CD4-positive, alpha-beta T cell treated with Interleukin-17A for 4 hours (primary cell): ENCODE measurements at places on chromosomes 5 and 9.

GRCh38 chr5:74464512-74465209 is 175.9 kb downstream of the ENC1 start:
- DNase-seq = no peak

DNA sequence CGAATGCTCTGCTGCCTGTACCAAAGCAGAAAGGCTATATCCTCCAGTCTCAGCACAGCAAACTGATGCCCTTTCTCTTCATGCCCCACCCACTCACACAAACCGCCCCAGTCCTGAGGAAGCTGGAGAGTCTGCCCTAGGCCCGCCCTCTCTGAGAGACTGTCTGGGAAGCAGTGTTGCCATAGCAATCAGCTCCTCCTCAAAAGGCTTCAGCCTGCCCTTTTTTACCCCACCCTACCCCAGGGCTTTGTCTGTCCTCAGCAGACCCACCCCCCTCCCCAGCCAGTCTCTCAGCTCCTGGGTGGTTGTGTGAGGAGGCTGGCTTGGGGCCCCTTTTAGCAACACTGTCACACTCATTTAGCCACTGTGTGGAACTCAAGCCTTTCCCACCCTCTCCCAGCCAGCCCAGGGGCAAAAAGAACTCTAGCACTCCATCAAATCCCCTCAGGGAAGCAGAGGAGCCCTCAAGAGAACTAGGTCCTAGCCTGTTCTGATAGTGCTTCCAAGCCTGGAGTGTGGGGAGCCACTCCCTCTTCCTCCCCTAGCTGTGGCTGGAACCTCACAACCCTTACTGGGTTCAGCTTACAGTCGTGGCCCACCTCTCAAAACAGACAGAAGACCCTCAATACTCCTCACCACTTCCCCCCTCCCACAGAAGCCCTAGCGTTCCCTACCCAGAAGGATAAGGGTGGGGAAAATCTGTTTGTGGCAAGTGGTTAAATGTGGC is 1.4 kb downstream of the ATOSB start:
- peak; percentile 87 for DNase-seq

DNA sequence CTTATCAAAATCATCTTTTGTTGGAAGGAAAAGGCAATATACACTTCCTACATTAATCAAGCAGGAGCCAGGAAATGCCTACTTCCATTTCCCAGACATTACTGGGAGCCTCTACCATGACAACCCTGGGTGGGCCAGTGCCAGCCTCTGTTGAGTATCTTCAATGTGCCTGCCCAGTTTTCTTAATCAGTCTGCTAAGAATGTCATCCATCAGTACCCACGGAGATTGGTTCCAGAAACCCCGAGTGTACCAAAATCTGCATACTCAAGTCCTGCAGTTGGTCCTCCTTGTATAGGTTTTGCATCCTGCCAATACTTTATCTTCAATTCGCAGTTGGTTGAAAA is 82.4 kb downstream of the MARCHF3 start:
- no peak for DNase-seq

GRCh38 chr9:35529161-35529823 is 39.4 kb downstream of the RUSC2 start:
- no peak for DNase-seq

DNA sequence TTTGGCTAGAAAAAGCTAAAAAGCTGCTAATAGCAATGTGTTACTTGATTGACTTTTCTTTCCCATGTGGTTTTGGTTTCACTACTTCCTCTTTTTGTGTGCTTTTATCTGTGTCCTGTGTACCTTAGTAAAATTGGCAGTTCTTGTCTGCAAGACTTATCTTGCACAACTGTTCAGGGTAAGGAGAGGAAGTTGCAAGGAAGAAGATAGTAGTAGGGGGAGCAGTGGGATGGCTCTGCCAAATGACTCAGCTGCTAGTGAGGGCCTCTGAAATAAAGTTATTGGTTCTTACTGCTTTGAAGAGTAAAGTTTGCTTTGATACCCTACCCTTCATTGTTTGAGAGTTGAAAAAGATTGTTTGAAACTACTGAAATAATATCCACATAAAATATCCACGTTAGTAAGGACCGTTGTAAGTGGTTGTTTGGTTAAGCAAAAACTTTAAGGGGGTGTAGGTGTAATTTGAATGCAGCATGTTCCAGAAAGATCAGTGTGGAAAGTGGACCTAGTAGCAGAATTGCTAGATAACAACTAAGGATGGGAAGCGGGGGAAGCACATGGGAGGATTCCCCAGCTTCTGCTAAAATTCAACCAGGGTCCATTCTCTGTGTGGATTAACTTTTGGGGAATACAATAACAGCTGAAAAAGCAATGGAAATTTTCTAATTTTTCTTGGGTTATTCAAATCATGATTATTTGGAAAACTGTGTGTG is 123.5 kb downstream of the SCAMP1 start:
- DNase-seq = no peak

GRCh38 chr5:64827703-64828102 is 59.0 kb downstream of the CWC27 start:
- no peak for DNase-seq

DNA sequence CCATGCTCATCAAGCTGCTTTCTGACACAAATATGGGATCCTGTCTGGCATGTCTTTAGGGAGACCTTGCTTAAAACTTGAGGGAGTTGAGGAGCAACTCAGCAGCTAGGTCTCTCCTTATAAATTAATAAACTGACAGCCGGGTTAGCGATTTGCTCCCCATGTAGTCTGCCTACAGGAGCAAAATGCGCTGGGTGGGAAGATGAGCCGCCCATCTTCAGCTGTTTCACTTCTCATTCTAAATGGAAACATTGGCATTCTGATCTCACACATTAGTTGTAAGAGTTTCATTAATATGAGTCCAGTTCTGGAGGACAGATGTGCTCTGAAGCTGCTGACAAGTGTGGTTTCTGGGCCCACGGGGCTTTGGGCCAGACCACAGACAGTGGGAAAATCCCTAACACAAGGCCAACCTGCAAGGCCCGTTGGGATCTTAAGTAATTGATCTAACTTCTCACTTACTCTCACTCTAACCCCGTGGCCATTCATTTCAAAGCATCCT is 197.0 kb downstream of the MCTP1 start:
- no peak for DNase-seq

- no peak for DNase-seq
Observed at GRCh38 chr5:111004291-111004690, 67.2 kb upstream of the TSLP start.

- no peak for DNase-seq
Observed at GRCh38 chr9:132776268-132776667, 101.8 kb downstream of the AK8 start.

DNA sequence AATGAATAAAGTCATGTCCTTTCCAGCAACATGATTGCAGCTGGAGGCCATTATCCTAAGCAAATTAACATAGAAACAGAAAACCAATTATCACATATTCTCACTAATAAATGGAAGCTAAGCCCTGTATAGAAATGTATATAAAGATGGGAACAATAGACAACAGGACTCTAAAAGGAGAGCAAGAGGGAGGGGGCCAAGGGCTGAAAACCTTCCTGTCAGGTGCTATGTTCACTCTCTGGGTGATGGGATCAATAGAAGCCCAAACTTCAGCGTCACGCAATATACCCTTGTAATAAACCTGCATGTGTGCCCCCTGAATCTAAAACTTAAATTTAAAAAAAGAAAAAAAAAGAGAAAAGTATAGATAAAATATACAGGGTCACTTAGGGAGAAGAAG is 163.7 kb upstream of the ACO1 start:
- DNase-seq = no peak

GRCh38 chr5:136516637-136517036 is 151.3 kb upstream of the TRPC7 start:
- no peak for DNase-seq

DNA sequence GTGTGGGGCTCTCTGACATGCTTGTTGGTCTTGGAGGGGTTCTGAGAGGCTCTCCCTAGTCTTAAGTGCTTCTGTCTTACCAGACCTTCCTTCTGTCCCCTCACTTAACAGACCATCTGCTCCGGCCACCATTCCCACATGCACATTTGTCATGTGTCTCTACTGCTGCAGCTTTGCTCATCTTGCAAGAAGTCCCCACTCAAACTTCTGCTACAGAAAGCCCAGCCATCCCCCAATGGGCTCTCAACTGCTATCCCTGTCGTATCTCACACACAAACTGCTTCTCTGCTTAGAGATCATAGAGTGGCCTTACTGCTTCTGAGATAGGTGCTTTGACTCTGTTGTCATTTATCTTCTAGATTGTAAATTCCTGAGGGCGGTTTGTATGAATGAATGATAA is 69.4 kb downstream of the NUP214 start:
- no peak for DNase-seq

DNA sequence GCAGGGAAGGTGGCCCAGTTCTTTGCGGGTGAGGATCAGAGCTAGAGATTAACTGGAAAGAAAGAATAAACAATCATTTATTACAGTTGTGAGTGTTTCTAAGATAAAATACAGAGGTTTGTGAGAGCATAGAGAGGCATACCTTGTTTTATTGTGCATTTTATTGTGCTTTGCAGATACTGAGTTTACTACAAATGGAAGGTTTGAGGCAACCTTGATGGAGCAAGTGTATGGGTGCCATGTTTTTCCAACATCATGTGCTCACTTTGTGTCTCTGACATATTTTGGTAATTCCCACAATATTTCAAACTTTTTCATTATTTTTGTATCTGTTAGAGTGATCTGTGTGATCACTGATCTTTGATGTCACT is 715 bp upstream of the C5orf34 start:
- DNase-seq = no peak

DNA sequence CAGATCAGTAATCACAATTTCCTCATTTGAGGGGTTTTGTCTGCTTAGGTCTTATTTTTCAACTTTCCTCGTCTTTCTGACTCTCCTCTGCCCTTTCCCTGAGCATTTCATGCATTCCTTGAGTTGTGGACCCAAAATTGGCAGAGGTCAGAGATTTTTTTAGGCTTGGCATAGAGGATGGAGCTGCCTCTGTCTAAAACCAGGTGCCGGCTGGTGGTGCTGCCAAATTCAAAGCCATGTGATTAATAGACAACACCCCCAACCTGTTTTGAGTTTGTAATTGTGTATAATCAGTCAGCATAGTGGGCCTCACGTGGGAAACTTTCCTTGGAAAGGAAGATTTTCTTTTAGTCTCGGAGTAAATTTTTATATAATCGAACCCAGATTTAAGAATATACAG is 39.6 kb downstream of the TJP2 start:
- DNase-seq = no peak

DNA sequence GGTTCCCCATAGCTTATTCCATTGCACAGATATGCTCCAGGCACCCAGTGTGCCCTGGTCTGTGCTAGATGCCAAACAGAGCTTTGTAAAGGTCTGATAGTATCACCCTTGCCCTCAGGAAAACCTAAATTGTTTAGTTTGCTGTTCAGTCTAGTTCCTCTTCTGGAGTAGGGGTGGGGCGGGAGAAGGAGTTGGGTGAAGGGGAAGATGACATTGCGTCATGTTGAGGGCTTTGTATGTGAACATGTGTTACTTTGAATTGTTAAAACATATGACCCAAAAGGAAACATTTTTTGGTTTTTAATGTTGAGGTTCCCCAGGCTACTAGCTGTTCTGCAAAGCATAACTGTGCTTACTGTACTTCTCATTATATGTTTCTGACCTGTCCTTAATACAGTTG is 40.6 kb downstream of the HACD4 start:
- no peak for DNase-seq

DNA sequence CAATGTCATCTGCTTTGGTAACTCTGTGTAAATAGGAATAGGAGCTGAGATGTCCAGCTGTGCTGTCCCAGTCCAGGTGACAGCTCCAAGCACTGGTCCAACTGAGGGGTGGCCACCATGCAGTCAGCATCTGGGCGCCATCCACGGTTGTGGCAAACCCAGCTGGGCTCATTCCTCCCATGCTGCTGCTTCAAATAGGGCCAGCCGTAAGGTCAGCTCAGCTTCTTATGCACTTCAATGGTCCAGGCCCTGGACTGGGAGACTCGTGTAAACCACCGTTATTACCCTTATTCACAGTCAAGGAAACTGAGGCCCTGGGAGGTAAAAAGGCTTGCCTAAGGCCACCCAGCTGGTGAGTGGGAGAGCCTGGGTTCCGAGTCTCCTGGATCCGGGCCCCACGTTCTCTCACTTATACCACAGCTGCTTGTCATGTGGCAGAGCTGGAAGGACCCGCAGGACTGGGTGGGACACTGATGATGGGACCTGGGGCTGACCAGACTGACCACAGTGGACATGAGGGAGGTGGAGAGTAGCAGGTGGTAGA is 38.7 kb upstream of the ANGPTL2 start:
- no peak for DNase-seq

GRCh38 chr9:33817327-33818166 is 587 bp downstream of the UBE2R2 start:
- peak; percentile 72 for DNase-seq

- no peak for DNase-seq
Observed at GRCh38 chr9:82457298-82457697, 468.7 kb downstream of the SPATA31D1 start.

GRCh38 chr9:129612815-129613519 is 7.9 kb downstream of the C9orf50 start:
- DNase-seq = no peak

DNA sequence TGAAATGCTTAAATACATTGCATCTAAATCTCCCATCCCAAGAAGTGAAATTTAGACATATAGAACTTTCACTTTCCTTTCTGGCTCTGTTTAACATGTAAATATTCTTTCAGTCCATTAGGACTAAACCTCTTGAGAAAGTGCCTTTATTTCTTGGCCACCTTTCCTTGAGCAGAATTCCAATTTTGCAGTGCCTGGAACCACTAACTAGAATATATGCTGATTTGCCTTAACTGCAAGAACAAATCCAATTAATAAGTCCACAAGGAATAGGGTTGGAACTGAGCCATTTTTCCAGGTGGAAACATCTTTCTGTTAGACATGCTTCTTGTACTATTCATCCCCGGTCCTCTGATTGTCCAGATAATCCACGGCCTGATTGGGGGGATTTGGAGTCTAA is 478.0 kb downstream of the ENC1 start:
- DNase-seq = no peak

- no peak for DNase-seq
Observed at GRCh38 chr5:14853685-14854084, 17.9 kb downstream of the ANKH start.

DNA sequence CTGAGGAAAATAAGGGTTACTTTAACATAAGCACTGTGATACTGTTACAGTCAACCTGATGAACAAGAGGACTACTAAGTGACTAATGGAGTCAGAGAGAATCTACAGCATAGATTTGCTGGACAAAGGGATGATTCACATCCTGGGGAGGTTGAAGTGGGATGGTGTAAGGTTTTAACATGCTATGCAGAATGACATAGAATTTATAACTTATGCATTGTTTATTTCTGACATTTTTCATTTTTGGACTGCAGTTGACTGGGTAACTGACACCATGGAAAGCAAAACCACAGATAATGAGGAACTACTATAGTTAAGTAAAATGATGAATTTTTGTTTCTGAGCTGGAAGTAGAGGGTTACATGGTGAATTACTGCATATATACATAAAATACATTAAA is 389.2 kb downstream of the MAT2B start:
- DNase-seq = no peak

- DNase-seq = no peak
Observed at GRCh38 chr9:38108326-38108725, 39.3 kb upstream of the SHB start.

DNA sequence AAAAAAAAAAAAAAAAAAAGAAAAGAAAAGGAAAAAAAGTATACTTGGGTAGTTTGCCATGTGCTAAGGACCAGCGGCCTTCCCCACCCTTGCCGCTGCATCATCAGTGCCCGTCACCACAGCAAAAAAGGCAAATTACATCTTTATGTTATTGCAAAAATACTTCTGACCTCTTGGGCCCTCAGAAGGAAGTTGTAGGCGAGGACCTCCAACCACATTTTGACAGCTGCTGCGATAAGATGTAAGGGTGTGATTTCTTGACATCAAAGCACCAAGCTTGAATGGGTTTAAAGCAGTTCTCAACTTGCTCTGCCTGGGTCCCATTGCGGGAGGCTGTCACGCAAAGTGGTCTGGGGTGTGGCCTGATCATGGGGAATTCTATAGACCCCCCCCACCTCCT is 39.2 kb downstream of the DMRT1 start:
- no peak for DNase-seq
